ENCODE measurements at places on chromosomes 7 and 10.
A peak's percentile ranks its signal among the peaks of the same experiment; 100 is the strongest.

DNA sequence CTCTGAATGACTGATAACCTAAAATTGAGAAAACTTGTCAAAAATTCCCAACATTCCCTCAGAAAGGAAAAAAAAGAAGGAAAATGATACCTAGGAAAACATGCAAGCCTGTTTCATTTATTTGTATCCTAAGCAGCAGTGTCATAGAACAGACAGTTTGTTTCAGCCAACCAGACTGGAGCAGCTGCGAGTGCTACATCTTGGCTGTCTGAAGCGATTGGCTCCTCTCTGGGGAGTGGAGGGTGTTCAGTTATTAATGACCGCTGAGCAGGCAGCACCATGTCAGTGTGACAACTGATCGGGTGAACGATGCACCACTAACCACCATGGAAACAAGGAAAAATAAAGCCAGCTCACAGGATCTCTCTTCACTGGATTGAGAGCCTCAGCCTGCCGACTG is at the start of gene LRRN3:
Gene LRRN3 (plus strand): TSS at position 282 of the 400 bp plus-strand sequence. CDS start 31,646 bp downstream, outside the sequence.
- peak; percentile 88 for DNase-seq

- no peak for DNase-seq
These were observed 247.5 kb upstream of the GALNT17 start for GRCh38 chr7:70884440-70884764.

DNA sequence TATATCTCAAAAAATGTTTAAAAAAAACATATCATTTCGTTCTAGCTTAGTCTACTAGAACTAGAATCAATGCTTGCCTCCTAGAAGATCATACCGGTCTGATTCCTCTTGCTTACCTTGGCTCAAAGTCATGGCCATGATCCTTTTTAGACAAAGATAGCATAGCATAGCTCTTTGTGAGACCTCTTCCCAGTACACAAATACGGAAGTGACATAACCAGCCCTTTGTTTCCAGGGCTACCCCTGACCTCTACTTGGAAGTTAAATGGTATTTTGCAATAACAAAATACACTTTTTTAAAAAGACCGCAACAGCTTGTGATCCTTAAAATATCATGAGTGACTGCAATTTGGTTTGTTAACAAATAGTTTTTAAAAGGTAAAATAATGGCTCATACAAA is 130.7 kb upstream of the NOBOX start:
- no peak for DNase-seq

- no peak for DNase-seq
These were observed 98.3 kb upstream of the PRSS58 start for GRCh38 chr7:142356166-142356565.

- DNase-seq: no peak
These were observed 499.3 kb downstream of the GLRX3 start for GRCh38 chr10:130635528-130635927.

DNA sequence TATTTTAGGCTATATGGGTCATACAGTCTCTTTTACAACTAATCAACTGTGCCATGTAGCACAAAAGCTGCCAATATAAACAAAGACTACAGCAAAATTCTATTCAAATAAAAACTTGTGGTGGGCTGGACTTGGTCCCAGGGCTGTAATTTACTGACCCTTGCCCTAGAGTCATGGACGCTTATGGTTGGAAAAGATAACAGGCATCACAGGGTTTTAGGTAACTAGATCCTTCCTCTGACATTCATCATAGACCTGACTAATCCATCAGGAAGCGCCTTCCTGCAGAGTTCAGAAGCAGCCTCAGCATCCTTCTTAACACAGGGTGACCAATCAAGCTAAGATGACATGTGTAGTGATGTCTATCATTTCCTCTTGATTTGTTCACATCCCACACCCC is 40.2 kb upstream of the GPAM start:
- DNase-seq: no peak

DNA sequence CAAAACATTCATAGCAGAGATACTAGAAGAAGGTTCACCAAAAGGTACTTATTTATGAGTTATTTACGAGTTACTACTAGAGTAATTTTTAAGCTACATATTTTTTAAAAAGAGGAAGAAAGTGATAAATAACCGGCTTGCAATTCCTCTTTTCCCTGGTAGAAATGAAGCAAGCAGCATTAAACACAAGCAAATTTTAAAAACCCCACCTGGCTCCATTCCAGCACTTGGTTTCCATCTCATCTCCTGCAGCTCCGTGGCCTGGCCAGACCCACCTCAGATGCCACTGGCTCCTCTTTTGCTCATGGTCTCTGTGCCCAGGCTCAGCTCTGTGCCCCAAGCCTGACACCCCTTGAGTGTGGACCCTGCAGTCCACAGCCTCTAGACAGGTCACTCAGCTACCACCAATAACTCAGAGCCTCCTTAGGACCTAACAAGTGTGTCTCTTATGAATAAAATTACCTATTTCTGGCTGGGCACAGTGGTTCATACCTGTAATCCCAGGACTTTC is 479.5 kb downstream of the TNS3 start:
- no peak for DNase-seq

DNA sequence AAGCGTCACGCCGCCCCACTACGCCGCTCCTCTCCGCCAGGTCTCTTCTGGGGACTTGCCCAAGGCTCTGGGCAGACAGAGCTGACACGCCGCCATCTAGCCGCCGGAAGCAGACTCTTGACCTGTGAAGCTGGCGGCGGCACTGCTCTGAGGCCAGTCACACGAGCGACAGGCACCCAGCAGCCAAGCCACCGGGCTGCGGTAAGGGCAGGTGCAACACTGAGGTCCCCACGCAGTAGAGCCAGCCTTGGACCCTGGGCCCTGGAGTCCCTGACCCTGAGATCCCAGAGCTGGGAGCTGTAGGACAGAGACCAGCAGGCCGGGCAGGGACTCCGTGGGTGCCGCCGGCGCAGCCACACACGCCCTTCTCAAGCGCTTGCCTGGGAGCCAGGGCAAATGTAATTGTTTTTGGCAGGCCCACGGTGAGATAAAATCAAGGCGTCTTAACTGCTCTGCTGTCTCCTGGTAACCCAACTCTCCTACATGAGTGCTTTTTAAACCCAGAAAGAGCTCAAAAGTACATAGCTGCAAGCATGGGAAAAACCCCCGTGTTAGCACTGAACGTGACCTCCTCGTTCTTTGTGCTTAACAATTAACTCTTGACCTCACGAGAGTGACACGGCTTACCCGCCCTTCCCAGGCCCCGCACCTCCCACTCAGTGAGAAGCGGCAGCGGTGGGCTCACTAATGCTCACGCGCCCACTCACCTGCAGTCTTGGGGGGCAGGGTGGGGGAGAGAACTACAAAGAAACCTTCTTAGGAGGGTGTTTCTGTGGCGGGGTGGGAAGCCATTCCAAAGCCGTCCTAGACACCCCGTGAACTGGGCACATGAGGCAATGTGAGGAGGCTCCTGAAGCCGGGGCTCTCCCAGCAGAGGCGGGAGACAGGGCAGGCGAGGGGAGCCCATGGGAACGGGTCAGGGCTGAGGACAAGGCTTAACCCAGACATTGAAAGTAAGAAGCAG is 8.5 kb downstream of the GPER1 start:
- DNase-seq: no peak

- no peak for DNase-seq
These were observed 10.6 kb downstream of the CABCOCO1 start for GRCh38 chr10:61673360-61673759.

DNA sequence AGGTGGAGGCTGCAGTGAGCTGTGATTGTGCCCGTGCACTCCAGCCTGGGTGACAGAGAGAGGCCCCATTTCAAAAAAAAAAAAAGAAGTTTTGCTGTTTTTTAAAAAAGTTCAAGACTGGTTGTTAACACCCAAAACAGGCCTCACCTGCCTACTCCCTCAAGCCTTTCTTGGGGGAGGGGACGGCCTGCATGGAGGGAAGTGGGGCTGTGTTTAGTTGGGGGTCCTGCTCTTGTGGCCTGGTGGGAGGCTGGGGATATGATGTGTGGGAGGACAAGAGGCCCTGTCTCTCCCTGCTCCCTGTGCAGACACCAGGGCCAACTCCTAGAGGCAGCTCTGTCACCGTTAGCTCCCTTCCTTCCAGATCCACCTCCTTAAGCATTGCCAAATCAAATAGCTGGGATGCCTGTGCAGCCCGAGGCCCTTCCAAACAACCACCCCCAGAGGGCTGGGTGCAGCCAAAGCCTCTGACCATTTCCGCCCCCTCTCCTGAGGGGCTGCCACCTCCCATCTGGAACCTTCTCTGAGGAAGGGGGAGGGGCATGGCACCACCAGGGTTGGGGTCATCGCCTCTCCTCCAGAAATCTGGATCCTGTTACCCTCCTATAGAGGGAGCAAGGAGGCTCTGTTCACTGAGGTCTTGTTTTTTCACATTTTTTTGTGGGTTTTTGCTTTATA is 32.9 kb upstream of the ANKRD2 start:
- DNase-seq: no peak

DNA sequence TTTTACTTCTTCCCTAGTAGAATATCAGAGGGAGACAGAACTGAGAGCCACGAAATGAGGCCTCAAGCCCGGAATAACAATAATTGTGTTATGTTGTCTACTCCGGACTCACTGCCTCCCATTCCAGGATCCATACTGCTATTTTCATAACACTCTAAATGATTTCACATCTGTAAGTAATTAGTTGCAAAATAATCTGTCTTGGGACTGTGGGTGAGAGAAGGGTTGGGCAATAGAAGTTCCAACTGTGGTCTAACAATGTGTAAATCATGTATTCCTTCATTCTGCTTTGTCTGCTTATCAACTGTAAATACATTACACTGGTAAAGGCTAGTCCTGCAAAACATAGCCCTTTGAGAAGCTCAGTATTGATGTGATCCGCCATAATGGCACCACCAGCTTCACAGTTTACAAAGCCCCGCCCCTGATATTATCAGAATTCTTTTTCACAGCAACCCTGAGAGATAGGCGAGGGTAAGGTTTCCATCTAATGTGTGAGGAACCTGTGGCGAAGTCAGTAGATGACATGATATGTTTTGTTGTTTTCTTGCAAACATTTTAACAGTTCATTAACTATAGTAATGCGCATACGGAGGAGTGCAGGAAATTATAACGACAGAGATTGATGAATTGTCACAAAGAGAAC is 265.7 kb upstream of the BMPER start:
- no peak for DNase-seq

DNA sequence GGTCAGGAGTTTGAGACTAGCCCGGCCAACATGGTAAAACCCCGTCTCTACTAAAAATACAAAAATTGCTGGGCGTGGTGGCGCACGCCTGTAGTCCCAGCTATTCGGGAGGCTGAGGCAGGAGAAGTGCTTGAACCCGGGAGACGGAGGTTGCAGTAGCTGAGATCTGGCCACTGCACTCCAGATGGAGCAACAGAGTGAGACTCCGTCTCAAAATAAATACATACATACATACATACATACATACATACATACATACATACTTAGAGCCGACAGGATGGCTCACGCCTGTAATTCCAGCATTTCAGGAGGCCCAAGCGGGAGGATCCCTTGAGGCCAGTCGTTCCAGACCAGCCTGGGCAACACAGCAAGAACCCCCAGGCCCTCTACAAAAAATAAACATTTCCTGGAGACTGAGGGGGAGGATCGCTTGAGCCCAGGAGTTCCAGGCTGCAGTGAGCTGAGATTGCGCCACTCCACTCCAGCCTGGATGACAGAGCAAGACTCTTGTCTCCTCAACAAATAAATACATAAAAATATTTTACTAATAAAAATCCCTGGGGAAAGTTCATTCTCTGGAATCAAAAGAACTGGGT is 90.9 kb upstream of the TNRC18 start:
- DNase-seq: no peak

DNA sequence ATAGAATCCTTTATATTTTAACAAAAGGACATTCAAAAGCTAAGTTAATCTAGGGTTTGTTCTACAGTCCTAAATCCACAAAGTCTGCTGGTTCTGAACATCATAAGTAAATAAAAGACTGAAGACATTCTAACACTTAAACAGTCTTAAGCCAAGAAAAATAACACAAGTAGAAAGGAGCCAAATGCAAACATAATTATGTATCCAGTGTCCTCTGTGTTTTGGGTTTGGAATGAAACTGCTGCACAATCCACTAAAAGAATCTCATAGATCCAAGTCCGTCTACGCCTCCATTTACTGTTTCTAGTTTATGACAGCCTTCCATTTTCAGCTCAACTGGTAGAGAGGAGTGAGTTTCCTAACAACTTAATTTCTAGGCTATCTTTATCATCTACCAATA is 623.6 kb upstream of the FZD8 start:
- DNase-seq: no peak

GRCh38 chr10:110803239-110803749 is 68.4 kb upstream of the PDCD4 start:
- no peak for DNase-seq

GRCh38 chr10:28985137-28985885 is 303.6 kb upstream of the LYZL1 start:
- no peak for DNase-seq

DNA sequence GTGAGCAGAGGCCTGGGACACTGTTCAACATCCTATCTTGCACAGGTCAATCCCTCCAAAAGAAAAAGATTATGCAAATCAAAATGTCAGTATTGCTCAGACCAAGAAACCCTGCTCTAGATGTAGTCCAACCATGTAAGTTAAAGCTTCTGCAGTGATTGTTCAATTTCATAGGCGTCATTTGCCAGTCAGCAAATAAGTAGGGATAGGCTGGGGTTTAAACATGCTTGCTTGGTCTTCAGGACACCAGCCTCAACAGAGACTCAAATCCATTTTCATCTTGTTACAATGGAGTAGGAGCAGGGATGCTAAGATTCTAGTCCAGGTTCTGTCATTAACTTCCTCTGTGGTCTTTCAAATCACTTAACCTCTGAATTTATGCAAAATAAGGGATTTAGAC is 89.1 kb downstream of the NRP1 start:
- no peak for DNase-seq

GRCh38 chr10:11435581-11435981 is 175.9 kb downstream of the USP6NL start:
- DNase-seq: no peak

DNA sequence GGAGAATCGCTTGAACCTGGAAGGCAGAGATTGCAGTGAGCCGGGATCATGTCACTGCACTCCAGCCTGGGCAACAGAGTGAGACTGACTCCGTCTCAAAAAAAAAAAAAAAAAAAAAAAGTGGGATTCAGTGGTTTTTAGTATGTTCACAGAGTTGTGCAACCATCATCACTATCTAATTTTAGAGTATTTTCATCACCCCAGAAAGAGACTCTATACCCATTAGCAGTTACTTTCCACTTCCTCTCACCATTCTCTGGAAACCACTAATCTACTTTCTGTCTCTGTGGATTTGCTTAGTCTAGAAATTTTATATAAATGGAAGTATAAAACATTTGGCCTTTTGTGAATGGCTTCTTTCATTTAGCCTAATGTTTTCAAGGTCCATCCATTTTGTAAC is 113.4 kb downstream of the ST7 start:
- DNase-seq: no peak

- no peak for DNase-seq
These were observed 70.6 kb downstream of the FOXL3 start for GRCh38 chr7:360454-361100.

Data from pons (tissue), 1 donor.